Suprapubic skin (tissue), 4 donors: ENCODE measurements at places on chromosomes 11 and 22. TPM values are rescaled to one million over a fixed set of nuclear protein-coding genes. Genes with fewer than 3 reads are reported as not detected.

DNA sequence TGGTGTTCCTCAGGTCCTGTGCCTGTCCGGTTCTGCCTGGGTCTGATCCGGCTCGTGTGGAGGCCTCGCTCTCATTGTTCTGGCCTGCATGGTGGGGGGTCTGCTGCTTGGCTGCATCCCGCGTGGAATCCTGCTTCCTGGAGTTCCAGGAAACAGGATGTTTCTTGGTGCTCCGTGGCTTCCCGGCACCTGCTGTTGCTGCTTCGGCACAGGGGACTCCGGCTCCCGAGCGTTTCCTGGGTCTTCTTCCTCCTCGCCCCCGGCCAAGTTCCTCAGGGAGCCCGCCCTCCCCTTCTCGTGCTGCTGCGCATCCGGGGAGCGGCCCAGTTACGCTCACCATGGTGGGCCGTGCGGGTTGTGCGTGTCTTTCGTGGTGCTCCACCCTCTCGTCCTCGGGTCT, 29.9 kb downstream of the GLB1L2 start:
- DNase-seq: peak; percentile 75

DNA sequence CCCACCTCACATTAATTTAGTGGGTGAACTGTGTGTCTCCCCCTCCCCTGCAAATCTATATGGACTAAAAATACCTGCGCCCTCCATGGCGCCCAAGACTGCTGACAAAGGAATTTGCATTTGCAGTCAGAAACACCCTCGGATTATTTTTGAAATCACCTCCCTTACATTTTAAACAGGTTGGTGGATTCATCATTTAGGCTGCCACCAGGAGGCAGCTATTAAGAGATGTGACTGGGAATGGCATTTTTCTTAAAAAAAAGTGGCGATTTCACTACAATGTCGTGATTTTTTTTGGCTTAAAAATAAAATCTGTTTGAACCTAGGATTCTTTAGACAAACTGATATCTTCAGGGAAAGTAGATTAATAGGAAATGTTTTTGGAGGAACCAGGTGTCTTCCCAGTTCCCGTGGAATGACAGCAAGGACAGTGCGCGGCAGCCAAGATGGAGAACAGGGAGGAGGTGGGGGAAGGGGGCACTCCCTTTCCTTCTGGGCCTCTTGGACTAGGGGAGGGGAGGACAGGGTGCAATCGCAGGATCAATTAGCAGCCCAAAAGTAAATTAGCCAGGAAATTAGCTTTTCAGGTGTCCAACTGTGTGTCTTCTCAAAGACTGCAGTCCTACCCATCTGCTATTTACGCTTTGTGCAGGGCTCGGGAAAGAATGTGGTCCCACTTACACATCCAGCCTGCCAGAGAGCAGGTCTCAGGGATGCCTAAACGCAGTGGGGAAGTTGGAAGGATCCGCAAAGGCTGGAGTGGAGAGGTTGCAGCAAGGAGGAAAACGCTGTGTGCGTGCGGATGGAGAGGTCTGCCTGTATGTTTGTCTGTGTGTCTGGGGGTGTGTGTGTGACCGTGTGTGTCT, 496.4 kb downstream of the NTM start:
- DNase-seq: no peak

DNA sequence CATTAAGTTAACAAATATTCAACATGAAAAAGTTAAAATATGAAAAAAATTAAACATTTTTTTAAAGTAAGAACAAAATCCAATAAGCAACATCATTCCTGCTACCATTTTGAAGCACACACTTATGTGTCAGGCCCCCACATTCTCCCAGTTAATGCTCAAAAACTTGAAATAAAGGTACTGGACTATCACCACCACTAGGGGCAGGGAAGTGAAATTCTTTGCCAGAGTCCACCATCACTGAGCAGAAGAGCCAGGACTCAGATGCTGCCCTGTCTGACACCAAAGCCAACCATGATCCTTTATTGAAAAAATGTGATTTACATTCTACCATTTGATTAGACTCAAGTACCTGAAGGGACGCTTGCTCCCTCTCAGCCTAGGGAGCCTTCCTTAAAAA, 39.1 kb downstream of the PITPNB start:
- DNase-seq: no peak

- no peak for DNase-seq
Measured at GRCh38 chr11:60919956-60920355, 4.3 kb upstream of the TMEM132A start.

GRCh38 chr11:134662629-134663360, 250.8 kb upstream of the B3GAT1 start:
- no peak for DNase-seq

DNA sequence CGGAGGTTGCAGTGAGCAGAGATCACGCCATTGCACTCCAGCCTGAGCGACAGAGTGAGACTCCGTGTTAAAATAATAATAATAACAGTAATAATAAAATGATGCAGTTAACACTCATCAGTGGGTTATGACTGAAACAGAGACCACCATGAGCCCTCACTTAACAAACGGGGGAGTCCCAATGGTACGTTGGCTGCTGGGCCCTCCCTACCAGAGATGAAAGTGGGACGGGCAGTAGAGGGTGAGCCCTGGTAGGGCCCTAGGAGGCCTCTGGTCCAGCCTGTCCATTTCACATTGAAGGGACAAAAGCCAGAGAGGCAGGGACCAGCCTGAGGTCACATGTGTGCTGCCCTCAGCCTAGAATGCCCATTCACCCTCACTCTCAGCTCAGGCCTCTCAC, 13.7 kb upstream of the KIAA0930 start:
- DNase-seq: no peak

DNA sequence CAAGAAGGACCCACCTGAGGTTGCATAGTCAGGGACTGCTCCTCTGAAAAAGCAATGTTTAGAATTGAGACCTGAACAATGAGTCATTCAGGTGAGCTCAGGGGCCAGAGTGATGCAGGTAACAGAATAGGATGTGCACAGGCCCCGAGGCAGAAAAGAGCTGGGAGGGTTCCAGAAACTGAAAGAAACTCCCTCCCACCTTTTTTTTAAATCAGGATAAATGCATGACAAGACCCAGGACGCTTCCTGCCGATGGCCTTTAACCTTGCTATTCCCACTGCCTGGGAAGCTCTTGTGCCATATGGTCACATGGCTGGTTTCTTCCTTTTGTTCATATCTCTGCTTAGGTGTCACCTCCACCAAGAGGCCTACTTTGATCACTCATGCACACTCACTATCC, 214.2 kb upstream of the ZBED5 start:
- DNase-seq: no peak

GRCh38 chr11:76005756-76006155, 190.7 kb downstream of the UVRAG start:
- DNase-seq: no peak

DNA sequence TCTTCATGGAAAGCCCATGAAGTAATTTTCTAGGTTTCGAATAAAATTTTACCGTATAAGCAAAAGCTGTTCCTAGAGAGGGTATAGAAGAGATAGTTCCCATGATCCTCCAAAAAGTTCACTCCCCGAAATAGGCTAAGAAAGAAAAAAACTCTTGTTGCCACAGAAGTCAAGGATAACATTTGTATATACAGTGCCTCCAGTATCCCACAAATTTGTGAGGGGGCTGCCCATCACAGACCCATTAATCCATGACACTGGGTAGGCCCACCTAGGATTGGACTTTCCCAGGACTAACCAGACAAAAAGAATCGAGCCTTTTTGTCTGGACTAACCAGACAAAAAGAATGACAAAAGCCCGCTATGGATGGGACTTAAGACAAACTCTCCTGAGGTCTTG, 233.0 kb downstream of the DDX10 start:
- DNase-seq: no peak

- no peak for DNase-seq
Measured at GRCh38 chr11:75285776-75286360, 45.3 kb downstream of the TPBGL start.

DNA sequence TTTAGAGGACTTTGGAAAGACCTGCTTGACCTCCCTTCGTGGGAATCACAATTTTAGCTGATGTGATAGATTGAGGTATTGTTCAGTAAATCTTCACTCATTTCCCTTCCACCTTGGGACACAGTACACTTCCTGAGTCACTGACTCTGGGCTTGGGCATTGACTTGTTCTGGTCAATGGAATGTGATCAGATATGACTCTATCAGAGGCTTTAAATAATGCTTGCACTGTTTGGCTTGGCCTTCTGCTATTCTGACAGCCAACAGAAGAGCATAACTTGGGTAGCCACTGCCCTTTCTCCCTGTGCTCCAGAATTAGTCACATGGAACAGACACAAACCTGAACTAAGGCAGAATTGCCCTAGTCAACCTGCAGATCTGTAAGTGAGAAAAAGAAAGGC, 12.5 kb downstream of the PRR5L start:
- no peak for DNase-seq

P2RY6 gene
- total RNA-seq: 0.89 TPM

CRYBB3 gene
- not detected for total RNA-seq

TTC9C gene
- total RNA-seq: 25.9 TPM

CEND1 gene
- not detected for total RNA-seq

HORMAD2 gene
- total RNA-seq: not detected

PRRG4 gene
- 36.8 TPM for total RNA-seq
